Panc1 (cell line): ENCODE measurements at places on chromosomes 7 and 10. TPM values are rescaled to one million over a fixed set of nuclear protein-coding genes. Genes with fewer than 3 reads are reported as not detected.

- H3K27ac ChIP-seq: no peak overlapping the region
- H3K4me1 ChIP-seq: peaks cover 15% of the 10 kb centered on the region
These were observed 8.4 kb upstream of the LGI1 start for GRCh38 chr10:93749218-93749799.

GRCh38 chr7:2785071-2785500 is 59.0 kb downstream of the GNA12 start:
- no peak overlapping the region for H3K4me3 ChIP-seq
- peaks cover 13% of the 10 kb centered on the region for H3K36me3 ChIP-seq
- H3K4me1 ChIP-seq: peaks cover 9% of the 10 kb centered on the region
- peak overlapping the region; percentile 25; the same call in 1 of the 2 replicates for H3K27ac ChIP-seq

DNA sequence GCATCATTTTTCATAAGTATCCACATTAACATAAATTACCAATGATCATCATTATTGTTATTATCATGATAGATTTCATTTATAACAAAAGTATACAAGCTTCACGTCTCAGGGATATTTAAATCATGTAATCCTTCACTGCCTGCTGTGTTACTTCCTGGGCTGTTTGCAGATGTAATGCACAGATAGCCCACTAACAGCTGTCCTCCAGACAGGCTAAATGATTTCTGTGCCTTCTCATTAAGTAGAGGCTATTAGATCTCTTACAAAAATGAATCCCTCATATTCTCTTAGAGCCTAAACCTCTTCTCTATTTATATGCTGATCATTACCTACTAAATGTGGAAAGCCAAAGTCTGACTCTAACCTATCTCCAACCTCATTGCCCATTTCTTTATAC is 9.3 kb downstream of the PCLO start:
- no peaks in the 10 kb centered on the region for H3K27me3 ChIP-seq
- H3K4me3 ChIP-seq: no peak overlapping the region
- no peaks in the 10 kb centered on the region for H3K4me1 ChIP-seq
- DNase-seq: no peak

- no peaks in the 10 kb centered on the region for H3K27me3 ChIP-seq
- H3K4me1 ChIP-seq: no peaks in the 10 kb centered on the region
- DNase-seq: no peak
- no peaks in the 10 kb centered on the region for H3K36me3 ChIP-seq
These were observed 78.9 kb downstream of the CACNB2 start for GRCh38 chr10:18219146-18219545.

DNA sequence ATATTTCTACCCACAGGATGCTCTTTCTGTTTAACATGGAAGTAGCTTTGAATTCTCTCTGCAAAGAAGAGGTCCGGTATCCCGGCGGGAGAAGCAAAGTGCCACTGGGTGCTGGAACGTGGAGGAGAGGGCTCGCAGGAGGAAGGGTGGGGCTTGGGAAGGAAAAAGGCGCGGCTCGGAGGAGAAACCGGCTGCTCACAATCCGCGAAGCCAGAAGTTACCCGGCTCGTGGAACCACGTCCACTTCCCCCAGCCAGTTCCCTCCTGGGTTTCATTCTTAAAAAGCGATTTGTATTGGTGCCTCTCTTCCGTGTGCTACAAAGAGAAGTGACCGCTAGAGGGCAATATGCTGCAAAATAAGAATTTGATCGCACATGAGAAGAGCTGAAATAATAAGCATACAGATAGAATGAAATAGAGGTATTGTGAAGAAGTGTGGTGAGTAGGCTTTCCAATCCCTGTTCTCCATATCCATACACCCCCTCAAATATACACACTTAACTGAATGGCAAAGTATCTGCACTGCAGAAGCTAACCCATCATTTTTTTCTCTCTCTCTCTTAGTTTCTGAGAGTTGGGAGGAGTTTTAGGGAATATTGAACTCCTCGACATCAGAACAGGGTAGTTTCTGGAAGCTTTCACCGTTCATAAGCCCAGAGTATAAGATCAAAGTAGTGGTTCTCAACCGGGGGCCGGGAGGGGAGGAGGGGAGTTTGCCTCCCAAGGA is 31.1 kb downstream of the TRIL start:
- peak; percentile 50 for DNase-seq
- no peaks in the 10 kb centered on the region for H3K36me3 ChIP-seq
- H3K27ac ChIP-seq: no peak overlapping the region
- H3K4me3 ChIP-seq: peak overlapping the region; percentile 40

- H3K4me3 ChIP-seq: peak within 1 kb of the TSS; percentile 43
- no peaks in the 10 kb centered on the region; the same call in 1 of the 2 replicates for H3K4me1 ChIP-seq
- peaks cover 29% of the 10 kb centered on the region for H3K27me3 ChIP-seq
These were observed at the start of gene ADRA2A for GRCh38 chr10:111076682-111077478. TSS of gene ADRA2A (plus strand) at chr10:111077029. CDS start at chr10:111077997, 968 bp downstream.

DNA sequence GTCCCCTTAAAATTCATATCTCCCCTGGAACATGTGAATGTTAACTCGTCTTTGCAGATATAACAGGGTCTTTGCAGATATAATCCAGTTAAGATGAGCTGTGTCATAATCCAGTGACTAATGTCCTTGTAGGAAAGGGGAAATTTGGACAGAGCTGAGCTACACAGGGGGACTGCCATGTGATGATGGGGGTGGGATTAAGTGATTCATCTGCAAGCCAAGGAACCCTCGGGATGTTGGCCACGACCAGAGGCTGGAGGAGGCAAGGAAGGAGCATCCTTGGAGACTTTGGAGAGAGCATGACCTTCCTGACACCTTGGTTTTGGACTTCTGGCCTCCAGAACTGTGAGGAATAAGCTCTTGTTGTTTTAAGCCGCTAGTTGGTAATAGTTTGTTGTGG is 153.9 kb upstream of the PCBD1 start:
- H3K4me1 ChIP-seq: no peaks in the 10 kb centered on the region
- DNase-seq: no peak
- no peak overlapping the region for H3K27ac ChIP-seq
- no peaks in the 10 kb centered on the region for H3K36me3 ChIP-seq

DNA sequence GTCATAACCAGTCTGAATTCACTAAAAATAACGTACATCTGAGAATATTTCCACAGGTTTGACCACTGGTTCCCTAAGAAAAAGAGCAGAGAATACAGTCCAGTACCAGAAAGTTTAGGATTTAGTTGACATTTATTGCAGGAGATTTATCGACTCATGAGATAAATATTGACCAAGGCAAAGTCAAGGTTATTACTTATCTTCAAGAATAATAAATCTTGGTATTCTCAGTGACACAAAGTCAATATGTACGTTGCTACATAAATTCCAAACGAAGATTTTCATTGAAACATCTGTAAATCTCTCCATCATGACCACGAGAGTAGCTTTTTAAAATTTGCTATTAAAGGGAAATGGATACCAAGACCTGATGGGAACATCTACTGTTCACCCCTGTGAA is 39.4 kb upstream of the GRB10 start:
- no peak overlapping the region for H3K27ac ChIP-seq
- H3K4me1 ChIP-seq: no peaks in the 10 kb centered on the region
- H3K4me3 ChIP-seq: no peak overlapping the region
- DNase-seq: no peak
- no peaks in the 10 kb centered on the region for H3K36me3 ChIP-seq

DNA sequence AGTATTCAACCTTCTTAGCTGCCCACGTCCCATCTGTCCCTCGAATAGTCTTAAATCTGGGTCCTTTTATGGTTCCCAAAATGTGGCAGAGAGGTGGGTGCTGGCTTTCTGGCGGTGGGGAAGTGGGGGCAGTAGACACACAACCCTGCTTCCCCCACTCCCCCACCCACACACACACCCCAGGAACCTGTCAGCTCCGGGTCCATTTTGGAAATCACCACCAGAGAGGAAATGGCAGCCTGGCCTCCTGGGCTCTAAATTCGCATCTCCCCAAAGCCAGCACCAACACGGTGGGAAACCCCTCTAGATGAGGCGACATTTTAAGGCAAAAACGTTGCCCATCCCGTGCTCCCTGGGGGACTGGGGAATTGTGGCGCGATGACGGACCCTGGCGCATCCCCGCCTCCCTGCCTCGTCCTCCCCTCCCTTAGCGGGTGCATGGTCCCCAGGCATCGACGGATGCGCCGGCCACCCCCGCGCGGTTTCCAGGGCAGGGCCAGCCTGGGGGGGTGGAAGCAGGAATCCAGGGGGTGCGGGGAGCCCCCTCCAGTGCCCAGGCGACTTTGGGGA is 702 bp downstream of the TMEM130 start:
- H3K4me3 ChIP-seq: peak overlapping the region; percentile 27; the same call in 1 of the 2 replicates
- peaks cover 7% of the 10 kb centered on the region for H3K27me3 ChIP-seq
- H3K36me3 ChIP-seq: no peaks in the 10 kb centered on the region
- no peak for DNase-seq
- no peaks in the 10 kb centered on the region for H3K4me1 ChIP-seq

DNA sequence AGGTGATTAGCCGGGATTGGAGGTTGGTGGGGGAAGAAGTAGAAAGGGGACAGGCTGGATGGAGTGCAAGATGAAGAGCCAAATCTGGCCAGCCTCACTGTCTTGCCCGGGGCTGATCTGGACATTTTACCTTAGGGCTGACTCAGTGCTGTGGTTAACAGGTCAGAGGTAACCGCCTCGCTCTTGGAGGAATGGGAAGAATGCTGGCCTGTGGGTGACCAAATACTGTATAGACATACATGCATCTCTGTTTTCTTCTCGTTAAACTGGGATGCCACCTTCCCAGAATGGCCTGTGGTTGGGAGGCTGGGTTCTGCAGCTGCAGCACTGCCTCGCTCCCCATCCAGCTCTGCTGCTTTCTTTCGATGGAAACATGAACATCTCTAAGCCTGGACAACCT is 120.0 kb downstream of the SEC23IP start:
- H3K36me3 ChIP-seq: no peaks in the 10 kb centered on the region
- H3K4me1 ChIP-seq: 0 out of 2 replicates have a peak, but pooled peaks cover 4% of the 10 kb centered on the region
- no peak for DNase-seq
- H3K27me3 ChIP-seq: peaks cover 2% of the 10 kb centered on the region; the same call in 1 of the 2 replicates
- no peak overlapping the region for H3K4me3 ChIP-seq

DNA sequence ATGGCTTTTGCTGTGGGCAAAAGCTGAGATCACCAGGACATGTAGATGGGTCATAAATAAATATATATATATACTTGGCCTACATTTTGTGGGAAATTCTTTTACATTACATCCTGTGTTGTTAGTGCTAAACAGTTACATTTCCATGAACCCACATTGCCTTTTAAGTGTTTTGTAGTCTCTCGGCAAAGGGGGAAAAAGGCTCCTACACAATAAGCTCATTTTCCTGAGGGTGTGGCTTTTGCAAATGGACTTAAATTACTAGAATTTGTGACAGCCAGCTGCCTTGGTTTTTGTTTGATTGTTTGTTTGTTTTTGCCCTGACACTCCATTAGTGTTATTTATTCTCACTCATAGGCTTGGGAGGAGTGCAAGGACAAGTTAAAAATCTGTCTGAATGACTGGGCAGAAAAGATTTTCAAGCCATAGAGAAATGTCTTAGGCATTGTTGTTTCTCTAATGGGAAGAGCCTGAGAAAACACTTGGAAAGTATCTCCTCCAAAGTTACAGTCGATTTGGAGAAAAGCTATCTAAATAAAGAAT is 128.8 kb downstream of the DGKB start:
- no peak overlapping the region for H3K4me3 ChIP-seq
- no peaks in the 10 kb centered on the region for H3K4me1 ChIP-seq
- no peaks in the 10 kb centered on the region for H3K27me3 ChIP-seq
- no peak overlapping the region for H3K27ac ChIP-seq

- no peaks in the 10 kb centered on the region for H3K4me1 ChIP-seq
- peak overlapping the region; percentile 27 for H3K4me3 ChIP-seq
- DNase-seq: no peak
- no peaks in the 10 kb centered on the region for H3K27me3 ChIP-seq
These were observed 44.9 kb downstream of the BAMBI start for GRCh38 chr10:28722065-28722803.

DNA sequence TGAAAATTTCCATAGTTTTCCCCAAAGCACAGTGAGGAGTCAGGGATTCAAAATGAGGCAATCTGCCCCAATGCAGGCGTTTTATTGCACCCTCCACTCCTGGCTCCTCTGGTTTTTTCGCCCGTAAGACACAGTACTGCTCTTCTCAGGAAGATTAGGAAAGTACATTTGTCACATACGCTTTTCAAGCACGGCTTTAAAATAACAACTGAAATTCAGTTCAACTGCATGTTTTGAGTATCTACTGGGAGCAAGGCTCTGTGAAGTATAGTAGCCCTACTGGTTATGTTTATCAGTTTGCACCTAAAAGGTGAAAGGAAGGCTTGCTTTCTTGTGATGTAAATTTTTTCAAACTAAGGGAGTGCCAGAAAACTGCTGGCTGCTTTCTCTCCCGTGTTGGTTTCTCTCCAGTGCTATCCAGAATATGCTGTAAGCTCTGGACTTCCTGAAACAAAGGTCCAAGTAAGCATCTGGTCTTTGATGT is 1.9 kb upstream of the SGMS1 start:
- H3K4me3 ChIP-seq: peak overlapping the region; percentile 96
- no peak for DNase-seq
- peaks cover 20% of the 10 kb centered on the region for H3K4me1 ChIP-seq
- H3K27ac ChIP-seq: peak overlapping the region; percentile 94
- H3K36me3 ChIP-seq: no peaks in the 10 kb centered on the region; the same call in 1 of the 2 replicates
- H3K27me3 ChIP-seq: no peaks in the 10 kb centered on the region

DNA sequence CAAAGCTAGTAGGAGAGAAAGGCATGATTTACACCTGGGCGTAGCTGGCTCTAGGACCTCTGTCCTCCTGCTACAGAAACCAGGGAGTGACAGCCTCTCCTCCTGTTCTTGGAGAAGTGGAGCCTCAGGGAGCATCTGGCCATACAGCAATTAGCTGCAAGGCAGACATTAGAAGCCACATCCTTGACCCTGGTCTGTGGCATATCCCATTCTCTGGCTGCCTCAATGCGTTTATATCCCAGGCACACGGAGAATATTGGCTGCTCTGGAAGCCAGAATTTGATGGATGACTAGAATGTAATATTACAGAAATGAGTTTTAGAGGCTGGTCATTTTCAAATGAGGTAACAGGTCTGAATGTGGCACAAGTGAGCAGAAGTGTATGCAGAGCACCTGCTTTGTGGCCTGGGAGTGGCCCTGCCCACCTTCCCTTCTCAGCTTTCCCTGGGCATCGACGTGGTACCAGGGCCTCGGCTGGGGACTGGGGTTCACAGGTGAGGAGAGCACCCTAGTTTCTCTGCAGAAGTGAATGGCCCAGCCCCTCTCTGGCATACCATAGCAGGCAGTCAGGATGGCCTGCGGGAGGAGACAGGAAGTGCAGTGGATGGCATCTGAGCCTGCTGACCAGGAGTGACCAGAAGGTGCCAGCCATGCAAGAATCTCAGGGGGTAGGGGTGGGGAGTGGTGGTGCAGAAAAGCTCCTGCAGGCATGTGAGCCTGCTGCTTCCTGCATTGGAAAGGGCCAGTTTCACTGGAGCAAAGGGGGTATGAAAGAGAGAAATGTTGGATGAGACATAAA is 367.2 kb upstream of the ZNF32 start:
- DNase-seq: no peak
- no peaks in the 10 kb centered on the region for H3K4me1 ChIP-seq
- H3K27ac ChIP-seq: no peak overlapping the region
- H3K4me3 ChIP-seq: no peak overlapping the region

DNA sequence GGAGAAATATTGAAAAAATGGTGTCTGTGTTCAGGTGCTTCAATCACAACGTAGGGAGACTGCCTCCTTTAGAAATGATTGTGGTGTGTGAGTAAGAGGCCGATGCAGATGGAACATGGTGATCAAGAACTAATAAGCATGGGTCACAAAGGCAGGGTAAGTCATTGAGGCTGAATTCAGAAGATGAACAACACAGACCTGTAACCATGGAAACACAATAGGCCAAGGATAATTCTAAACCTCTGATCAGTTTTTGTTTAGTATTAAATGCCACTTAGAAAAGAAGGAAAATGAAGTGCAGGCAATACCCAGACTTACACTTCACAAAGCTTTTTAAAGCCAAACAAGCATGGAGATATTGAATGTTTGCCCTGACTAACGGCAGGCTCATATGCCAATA is 32.8 kb upstream of the TAS2R16 start:
- H3K36me3 ChIP-seq: no peaks in the 10 kb centered on the region
- H3K27me3 ChIP-seq: no peaks in the 10 kb centered on the region
- H3K27ac ChIP-seq: no peak overlapping the region
- H3K4me1 ChIP-seq: no peaks in the 10 kb centered on the region

Gene WDR91
- 8.8 TPM for total RNA-seq

Gene CYP3A7
- total RNA-seq: not detected

Gene HMX3
- 15.2 TPM for total RNA-seq

Gene C10orf105
- not detected for total RNA-seq

Gene DNAH11
- total RNA-seq: 0.15 TPM
